ENCODE measurements at places on chromosomes 12 and 14.

GRCh38 chr12:121005346-121005815 is 10.9 kb downstream of the C12orf43 start:
- peak; percentile 75 for DNase-seq

DNA sequence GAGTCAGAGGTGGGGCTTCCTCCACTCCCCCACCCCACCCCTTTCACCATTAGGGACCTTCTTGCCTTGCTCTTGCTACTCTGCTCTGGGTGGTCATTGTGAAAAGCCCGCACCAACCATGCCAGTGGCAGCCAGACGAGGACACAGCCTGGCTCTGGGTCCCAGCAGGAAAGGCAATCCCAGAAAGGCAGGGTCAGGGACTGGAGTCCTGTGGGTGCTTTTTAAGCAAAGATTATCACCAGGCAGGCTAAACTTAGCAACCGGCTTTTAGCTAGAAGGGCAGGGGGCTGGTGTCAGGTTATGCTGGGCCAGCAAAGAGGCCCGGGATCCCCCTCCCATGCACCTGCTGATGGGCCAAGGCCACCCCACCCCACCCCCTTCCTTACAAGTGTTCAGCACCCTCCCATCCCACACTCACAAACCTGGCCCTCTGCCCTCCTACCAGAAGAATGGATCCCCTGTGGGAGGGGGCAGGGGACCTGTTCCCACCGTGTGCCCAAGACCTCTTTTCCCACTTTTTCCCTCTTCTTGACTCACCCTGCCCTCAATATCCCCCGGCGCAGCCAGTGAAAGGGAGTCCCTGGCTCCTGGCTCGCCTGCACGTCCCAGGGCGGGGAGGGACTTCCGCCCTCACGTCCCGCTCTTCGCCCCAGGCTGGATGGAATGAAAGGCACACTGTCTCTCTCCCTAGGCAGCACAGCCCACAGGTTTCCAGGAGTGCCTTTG is 1.2 kb upstream of the GAPDH start:
- peak; percentile 93 for DNase-seq

DNA sequence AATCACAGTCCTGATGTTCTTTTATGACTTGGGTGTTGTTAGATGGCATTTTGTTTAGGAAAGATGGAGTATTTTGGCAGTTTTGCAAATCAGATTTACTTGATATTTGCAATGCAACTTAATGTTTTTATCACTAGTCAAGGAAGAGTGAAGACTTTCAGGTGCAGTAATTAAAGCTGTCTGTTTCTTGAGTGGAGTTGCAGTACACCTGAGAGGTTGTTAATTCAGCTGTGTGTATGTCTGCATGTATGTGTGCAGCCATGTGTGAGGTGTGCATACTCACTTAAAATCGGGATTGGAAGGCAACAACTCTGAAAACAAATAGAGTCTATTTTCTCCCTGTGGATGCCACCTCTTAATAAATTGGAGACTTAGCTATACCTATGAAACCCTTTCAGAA is 94.5 kb downstream of the RMST start:
- no peak for DNase-seq

DNA sequence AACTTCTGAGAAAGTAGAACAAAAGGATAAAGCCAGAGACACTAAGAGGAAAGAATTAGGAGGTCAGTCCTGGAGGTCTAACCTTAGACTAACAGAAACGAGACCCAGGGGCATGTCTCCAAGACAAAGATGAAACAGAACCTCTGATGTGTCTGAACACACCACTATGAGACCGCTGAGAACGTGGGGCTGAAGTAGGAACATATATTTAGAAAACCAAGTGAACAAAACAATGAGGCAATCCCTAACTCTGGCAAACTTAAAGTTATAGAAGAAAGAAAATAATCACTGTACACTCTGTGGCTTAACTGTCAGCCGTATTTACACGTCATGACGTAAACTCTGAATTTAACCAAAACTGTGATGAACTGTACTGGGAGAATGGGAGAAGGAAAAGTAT is 17.9 kb downstream of the KCTD10 start:
- no peak for DNase-seq

GRCh38 chr12:88092771-88093170 is 49.1 kb downstream of the CEP290 start:
- DNase-seq: no peak

DNA sequence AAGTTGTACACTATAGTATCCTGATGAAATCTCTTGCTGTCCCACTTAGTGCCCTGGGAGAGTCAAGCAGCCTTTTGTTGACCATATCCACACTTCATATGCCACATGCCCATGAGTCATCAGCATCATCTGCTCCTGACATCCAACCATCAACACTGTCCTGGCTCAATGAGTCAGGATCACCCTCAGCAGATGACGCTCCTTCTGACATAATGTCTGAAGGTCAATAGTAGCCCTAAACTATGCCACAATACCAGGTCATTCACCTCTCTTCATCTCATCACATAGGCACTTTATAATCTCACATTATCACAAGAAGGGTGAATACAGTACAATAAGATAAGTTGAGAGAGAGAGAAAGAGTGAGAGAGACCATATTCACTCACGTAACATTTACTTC is 369.0 kb upstream of the FAR2 start:
- DNase-seq: no peak

DNA sequence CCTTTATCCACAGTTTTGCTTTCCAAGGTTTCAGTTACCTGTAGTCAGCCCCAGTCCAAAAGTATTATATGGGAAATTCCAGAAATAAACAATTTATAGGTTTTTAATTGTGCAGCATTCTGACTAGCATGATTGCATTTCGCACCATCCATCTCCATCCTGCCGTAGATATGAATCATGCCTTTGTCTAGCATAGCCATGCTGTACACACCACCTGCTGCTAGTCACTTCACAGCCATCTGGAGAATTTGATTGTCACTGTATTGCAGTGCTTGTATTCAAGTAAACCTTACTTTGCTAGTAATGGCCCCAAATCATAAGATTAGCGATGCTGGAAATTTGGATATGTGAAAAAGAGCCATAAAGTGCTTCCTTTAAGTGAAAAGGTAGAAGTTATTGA is 36.0 kb downstream of the MUCL1 start:
- DNase-seq: no peak

DNA sequence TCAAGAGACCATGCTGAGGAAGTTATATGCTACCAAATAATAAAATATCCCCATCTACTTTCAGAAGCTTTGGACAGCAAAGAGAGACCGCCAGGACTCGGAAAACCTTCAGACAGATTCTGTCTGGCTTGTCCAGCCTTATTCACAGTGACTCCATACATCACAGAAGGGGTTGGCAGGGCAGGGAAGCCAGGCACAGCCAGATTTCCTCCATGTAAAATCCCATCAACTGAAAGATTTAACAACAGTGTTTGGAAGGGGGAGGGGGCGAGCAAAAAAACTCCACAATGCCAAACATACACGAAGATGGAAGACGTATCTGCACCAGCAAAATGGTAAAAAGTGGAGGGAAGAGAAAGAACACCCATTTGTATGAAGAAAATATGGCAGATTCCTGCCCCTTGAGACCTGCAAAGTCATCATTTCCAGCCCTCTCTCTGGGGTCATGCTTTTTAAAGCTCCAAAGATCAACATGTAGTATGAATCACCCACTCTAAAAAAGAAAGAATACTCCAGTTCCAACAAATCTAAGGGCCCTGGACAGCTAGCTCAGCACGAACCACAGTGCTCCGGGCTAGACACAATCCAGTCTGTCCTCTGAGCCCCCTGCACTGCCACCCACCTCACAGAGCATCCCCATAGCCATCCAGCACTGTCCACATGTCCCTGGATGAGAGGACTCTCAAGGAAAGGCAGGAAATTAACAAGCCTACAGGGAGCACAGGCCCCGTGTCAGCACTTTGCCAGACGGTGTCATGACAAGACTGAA is 116.4 kb downstream of the DICER1 start:
- DNase-seq: no peak

DNA sequence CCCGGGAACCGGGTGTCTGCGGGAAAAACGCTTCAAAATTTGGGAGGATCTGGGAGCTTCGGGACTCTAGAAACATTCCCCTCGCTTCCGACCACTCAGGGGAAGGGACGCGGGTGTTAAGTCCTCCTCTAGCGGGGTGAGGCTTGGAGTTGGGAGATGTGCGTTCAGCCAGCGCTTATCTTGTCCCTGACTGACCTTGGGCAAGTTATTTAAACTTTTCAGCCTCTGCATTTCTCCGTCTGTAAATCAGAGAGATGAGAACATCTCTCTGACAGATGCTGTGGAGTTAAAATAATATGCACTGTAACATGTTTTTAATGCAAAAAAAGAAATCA is 76.9 kb upstream of the ANO4 start:
- no peak for DNase-seq

- DNase-seq: peak; percentile 66
Observed at GRCh38 chr12:119423285-119423684, 88.8 kb downstream of the CCDC60 start.

DNA sequence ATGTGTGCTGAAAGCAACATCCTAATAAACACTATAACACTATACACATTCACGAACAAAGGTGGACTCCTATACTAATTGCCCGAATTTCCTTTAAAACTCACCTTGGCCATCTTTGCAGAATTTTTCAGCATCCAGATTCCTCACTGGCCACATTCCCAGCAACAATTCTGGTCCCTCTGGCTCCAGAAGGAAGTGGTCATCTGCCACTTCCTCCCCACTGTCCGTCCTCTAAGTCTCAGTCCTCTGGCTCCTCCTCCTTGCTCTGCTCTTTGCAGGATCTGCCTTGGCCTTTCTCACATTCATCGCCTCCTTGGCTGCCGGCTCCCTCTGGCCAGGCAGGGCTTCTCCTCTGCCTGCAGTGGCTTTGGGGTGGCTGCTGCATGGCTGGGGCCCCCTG is 426.0 kb downstream of the FUT8 start:
- no peak for DNase-seq

- peak; percentile 27 for DNase-seq
Observed at GRCh38 chr14:90060312-90060964, 1.4 kb upstream of the KCNK13 start.

DNA sequence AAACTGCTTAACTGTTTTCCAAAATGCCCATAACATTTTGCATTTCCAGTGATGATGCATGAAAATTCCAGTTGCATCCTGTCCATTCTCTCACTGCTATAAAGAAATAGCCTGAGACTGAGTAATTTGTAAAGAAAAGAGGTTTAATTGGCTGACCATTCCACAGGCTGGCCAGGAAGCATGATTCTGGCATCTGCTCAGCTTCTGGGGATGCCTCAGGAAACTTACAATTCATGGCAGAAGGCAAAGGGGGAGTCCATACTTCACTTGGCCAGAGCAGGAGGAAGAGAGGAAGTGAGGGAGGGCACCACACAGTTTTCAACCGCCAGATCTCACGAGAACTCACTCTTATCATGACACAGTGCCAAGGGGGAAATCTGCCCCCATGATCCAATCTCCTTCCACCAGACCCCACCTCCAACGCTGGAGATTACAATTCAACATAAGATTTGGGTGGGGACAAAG is 18.2 kb upstream of the CLEC2D start:
- no peak for DNase-seq

GRCh38 chr14:72094844-72095582 is 162.8 kb downstream of the RGS6 start:
- DNase-seq: no peak

DNA sequence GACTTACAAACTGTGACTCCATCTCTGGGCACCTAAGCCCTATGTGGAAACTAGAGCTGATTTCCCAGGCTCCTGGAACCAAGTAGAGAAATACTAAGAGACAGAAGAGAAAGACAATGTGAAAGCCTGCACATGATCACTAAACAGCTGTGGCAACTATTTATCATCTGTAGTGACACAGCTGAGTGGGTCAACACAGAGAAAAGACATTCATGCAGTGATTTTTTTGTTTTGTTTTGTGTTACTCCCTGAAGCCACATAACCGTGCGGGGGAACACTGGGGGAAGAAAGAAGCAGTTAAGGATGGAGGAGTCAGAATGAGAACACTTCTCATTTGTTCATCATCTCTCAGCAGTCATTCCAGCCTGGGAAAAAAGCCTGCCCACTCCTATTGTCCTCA is 1.5 kb downstream of the PRR4 start:
- DNase-seq: no peak

GRCh38 chr12:18304609-18305008 is 43.3 kb downstream of the PIK3C2G start:
- no peak for DNase-seq

GRCh38 chr12:83016218-83016835 is 329.6 kb downstream of the TMTC2 start:
- no peak for DNase-seq

GRCh38 chr14:100955201-100955600 is 51.7 kb upstream of the RTL1 start:
- no peak for DNase-seq

DNA sequence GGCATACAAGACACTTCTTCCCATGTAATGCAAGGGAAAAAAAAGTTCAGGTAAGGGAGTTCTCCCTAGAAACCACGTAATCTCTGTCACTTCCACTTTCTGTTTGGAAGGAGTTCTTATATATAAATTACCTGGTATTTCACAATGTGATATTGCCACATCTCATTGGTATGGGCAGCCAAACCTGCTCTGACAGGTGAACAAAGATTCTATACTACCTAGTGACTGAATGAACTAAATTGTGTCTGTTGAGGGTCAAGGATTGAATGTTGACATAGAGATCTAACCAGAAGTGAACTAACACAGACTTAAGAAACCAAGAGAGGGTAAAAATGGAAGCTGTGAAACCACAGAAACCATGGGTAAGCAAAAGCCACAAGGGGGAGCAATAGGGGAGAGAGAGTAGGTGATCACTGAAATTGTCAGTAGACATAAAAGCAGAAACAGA is 161.3 kb downstream of the RPL10L start:
- peak; percentile 6 for DNase-seq

DNA sequence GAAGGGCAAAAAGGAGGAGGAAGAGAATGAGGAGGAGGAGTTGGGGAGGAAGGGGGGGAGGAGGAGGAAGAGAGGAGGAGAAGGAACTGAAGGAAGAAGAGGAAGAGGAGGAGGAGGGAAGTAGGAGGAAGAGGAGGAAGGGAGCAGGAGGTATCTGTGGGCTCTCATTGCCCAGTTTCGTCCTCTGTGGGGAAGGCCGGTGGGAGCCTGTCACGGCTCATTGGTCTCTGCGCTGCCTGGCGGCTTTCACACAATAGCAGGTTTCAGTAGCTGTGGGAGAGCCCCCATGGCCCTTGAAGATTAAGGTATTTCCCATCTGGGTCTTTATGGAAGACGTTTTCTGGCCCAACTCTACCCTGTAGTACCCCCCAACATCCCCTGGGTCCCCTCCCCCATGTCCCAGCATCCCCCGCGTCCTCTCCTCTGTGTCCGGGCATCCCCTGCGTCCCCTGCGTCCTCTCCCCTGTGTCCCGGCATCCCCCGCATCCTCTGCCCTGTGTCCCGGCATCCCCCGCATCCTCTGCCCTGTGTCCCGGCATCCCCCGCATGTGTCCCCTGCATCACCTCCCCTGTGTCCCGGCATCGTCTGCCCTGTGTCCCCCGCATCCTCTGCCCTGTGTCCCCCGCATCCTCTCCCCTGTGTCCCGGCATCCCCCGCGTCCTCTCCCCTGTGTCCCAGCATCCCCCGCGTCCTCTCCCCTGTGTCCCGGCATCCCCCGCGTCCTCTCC is 278.2 kb upstream of the SFSWAP start:
- DNase-seq: no peak

DNA sequence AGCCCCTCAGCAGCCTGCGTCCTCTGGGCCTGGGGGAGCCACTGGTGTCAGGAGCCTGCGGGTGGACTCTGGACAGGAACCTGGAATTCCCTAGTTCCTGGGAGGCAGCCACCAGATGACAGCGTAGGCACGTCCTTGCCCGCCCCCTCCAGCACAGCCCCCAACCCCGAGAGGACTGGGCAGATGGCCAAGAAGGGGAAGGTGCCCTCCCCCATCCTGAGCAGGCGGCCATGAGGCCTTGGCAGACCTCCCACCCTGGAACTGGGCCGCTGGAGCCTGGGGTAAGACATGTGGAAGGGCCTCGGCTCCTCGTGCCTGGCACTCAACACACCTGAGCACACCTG is 60.4 kb upstream of the FBRSL1 start:
- DNase-seq: no peak

- no peak for DNase-seq
Observed at GRCh38 chr12:6384499-6385436, 806 bp downstream of the LTBR start.

Measured in NT2/D1 (cell line).